Suprapubic skin (tissue), 4 donors: ENCODE measurements at places on chromosomes 1 and 21.

- no peak overlapping the region for H3K4me3 ChIP-seq
- peaks cover 5% of the 10 kb centered on the region for H3K4me1 ChIP-seq
- H3K27ac ChIP-seq, result no peak overlapping the region
- no peak for DNase-seq
These were observed 5.7 kb upstream of the MATN1 start for GRCh38 chr1:30728832-30729638.

GRCh38 chr1:210376836-210377372 lies 48.2 kb downstream of the HHAT start:
- H3K27ac ChIP-seq, result no peak overlapping the region
- H3K36me3 ChIP-seq, result no peaks in the 10 kb centered on the region
- no peak for DNase-seq
- H3K4me3 ChIP-seq, result no peak overlapping the region
- H3K27me3 ChIP-seq, result no peaks in the 10 kb centered on the region

- no peak overlapping the region for H3K4me3 ChIP-seq
- H3K27me3 ChIP-seq, result no peaks in the 10 kb centered on the region
- H3K27ac ChIP-seq, result no peak overlapping the region
These were observed 303.8 kb downstream of the TM2D1 start for GRCh38 chr1:61420909-61421835.

- H3K4me1 ChIP-seq, result peaks cover 4% of the 10 kb centered on the region
- no peak for DNase-seq
- H3K27me3 ChIP-seq, result no peaks in the 10 kb centered on the region
- no peak overlapping the region for H3K4me3 ChIP-seq
- peaks cover 50% of the 10 kb centered on the region for H3K36me3 ChIP-seq
- H3K27ac ChIP-seq, result no peak overlapping the region
These were observed 21.4 kb downstream of the RPS6KA1 start for GRCh38 chr1:26550946-26551345.

DNA sequence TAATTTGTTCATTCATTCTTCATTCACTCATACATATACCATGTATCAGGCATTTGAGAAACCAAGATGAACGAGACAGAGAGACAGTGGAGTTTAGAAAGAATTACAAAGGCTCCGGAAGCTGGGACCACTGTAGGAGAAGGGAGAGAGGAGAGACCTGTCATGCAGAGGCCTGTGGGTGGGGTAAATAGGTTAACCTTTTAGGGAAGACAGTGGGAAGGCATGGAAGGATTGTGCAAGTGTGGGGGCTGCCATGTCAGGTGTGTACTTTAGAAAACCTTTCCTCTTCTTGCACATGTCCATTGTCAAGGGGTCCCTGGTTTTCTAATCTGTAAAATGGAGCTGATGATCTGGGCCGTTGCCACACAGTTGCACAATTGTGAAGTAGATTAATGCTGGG lies 44.2 kb upstream of the POU3F1 start:
- no peak for DNase-seq
- H3K36me3 ChIP-seq, result no peaks in the 10 kb centered on the region
- H3K27me3 ChIP-seq, result peaks cover 20% of the 10 kb centered on the region

DNA sequence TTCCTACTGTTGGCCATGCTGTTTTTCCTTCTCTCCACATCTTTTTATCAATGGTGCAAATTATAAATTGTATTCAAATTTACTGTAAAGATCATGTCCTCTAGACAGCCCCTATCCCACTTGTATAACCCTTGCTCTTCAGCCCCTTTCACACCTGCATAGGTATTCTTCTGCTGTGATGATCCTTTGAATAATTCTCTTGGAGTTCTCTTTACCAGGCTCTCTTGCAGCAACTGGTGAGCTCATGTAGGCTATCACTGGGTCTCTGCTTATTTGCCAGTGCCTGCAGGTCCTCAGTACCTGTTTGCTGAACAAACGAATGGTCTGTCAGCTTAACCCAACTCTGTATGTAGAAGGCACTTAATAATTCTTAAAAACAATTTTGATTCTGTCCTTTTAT lies 8.2 kb downstream of the PTPRC start:
- no peak overlapping the region for H3K27ac ChIP-seq
- no peaks in the 10 kb centered on the region for H3K36me3 ChIP-seq
- no peaks in the 10 kb centered on the region for H3K27me3 ChIP-seq
- no peak overlapping the region for H3K4me3 ChIP-seq
- no peak for DNase-seq

- no peak for DNase-seq
- H3K36me3 ChIP-seq, result no peaks in the 10 kb centered on the region
- H3K27ac ChIP-seq, result no peak overlapping the region
- H3K27me3 ChIP-seq, result no peaks in the 10 kb centered on the region
- H3K4me3 ChIP-seq, result no peak overlapping the region
- H3K4me1 ChIP-seq, result no peaks in the 10 kb centered on the region
These were observed 23.3 kb downstream of the LPAR3 start for GRCh38 chr1:84869720-84870119.

DNA sequence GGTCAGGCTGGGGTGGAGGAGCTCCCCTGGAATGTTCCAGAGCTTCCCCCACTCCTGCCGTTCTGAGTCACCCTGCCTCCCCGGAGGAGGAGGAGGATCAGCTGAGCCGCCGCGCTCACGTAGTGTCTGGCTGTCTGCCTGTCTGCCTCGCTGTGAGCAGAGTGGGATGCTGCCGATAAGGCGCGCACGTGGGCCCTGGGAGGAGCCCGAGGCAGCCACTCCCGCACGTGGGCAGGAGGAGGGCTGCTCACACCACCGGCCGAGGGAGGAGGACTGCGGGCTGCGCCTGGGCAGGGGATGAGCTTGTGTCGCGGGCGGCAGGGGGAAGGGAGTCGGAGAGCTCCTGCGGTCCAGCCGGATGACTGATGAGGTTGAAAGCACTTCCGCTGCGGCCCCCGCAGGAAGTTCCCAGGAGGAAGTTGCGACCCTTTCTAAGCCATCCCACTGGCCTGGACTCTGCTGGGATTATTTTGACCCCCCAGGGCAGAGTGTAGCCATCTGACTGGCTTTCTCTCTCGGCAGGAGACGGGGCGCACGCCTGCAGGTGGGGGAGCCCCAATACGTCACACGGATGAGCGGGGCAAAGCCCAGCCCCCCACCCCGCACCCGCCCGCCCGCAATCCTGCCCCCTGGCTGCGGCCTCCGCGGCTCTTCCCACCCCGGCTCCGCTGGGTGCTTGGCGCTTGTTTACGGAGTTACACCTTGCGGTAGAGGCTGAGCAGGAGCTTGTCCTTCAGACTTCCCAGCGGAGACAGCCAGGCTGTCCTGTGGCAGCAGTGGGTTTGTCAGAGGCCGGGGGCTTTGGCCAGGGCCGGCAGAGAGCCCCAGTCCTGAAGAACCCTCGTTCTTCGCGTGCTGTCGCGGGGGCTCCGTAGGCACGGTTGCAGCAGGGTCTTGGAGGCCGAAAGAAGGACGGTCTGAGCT lies 9.8 kb downstream of the PDXK start:
- H3K36me3 ChIP-seq, result peaks cover 7% of the 10 kb centered on the region
- peak overlapping the region; percentile 88 for H3K27ac ChIP-seq
- H3K27me3 ChIP-seq, result no peaks in the 10 kb centered on the region
- DNase-seq, result peak; percentile 96
- peaks cover 78% of the 10 kb centered on the region for H3K4me1 ChIP-seq

DNA sequence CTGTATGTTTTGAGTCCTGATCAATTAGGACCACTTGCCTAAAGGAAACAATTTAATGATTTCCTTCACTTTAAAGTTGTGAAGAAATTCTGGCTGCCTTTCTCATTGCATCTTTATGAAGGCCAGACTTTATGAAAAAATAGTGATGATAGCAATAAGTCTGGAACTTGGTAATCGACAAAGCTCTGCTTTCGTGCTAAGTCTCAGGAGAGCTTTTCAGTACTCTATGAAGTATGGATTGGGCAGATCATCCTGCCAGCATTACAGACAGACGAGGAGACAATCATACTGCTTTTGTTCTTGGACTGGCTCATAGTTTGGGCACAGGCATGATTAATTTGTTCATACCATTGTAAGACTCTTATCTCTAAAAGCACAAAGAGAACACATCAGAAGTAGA lies 45.5 kb upstream of the KCNJ15 start:
- H3K4me3 ChIP-seq, result no peak overlapping the region
- DNase-seq, result no peak
- H3K27me3 ChIP-seq, result peaks cover 29% of the 10 kb centered on the region

DNA sequence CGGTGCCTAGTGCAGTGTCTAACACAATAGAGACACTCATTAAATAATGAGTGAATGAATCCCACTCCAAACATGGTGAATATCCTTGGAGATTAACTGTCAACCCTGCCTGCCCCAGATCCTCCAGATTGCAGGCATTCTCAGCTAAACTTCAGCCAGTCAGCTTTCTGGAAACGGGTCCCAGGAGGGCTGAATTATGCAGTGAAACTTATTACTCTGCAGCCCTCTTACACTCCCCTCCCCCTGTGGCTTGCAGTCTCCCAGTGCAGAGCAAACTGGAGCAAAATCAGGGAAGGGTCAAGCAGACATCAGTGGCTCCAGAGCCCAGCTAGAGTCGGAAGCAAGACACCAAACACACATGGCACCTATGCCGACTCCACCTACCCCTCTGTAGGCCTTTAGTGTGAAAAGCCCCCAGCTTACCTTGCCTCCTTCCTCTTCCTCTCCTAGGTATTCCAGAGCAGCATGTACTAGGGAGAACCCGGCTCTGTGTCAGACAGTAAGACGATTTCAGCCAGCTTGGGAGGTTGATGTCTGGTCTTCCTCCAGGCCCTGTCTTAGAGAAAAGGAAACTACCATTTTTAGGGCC lies 6.5 kb upstream of the RGS16 start:
- H3K27ac ChIP-seq, result no peak overlapping the region
- no peaks in the 10 kb centered on the region for H3K36me3 ChIP-seq
- peaks cover 18% of the 10 kb centered on the region for H3K4me1 ChIP-seq
- no peak overlapping the region for H3K4me3 ChIP-seq

- no peaks in the 10 kb centered on the region for H3K4me1 ChIP-seq
- H3K36me3 ChIP-seq, result peaks cover 54% of the 10 kb centered on the region
- DNase-seq, result no peak
- no peak overlapping the region for H3K27ac ChIP-seq
- H3K27me3 ChIP-seq, result no peaks in the 10 kb centered on the region
- H3K4me3 ChIP-seq, result no peak overlapping the region
These were observed 19.3 kb downstream of the TMCO4 start for GRCh38 chr1:19780267-19780877.

- no peak overlapping the region for H3K27ac ChIP-seq
- no peak overlapping the region for H3K4me3 ChIP-seq
- DNase-seq, result no peak
- H3K27me3 ChIP-seq, result no peaks in the 10 kb centered on the region
- no peaks in the 10 kb centered on the region for H3K4me1 ChIP-seq
These were observed 84.3 kb downstream of the OLFML3 start for GRCh38 chr1:114063544-114063943.

DNA sequence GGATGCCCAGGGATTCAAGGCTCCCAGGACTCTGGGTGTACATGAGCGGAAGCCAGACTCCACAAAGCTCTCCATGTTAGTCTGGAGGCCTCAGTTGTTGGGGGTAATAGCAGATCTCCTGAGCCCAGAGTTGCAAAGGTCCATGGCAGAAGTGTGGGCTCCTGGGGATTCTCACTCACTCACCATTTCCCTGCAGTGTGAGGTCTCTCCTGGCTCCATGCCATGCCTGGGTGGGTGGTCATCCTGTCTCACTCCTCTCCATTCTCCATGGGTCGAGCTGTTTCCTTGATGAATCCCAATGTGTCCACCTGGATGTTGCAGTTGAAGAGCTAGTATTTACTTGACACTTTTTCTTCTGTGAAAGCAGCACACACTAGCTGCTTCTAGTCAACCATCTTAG lies 156.8 kb upstream of the LRRC7 start:
- H3K27me3 ChIP-seq, result no peaks in the 10 kb centered on the region
- H3K4me3 ChIP-seq, result no peak overlapping the region
- no peak overlapping the region for H3K27ac ChIP-seq
- H3K4me1 ChIP-seq, result no peaks in the 10 kb centered on the region
- DNase-seq, result no peak
- no peaks in the 10 kb centered on the region for H3K36me3 ChIP-seq

DNA sequence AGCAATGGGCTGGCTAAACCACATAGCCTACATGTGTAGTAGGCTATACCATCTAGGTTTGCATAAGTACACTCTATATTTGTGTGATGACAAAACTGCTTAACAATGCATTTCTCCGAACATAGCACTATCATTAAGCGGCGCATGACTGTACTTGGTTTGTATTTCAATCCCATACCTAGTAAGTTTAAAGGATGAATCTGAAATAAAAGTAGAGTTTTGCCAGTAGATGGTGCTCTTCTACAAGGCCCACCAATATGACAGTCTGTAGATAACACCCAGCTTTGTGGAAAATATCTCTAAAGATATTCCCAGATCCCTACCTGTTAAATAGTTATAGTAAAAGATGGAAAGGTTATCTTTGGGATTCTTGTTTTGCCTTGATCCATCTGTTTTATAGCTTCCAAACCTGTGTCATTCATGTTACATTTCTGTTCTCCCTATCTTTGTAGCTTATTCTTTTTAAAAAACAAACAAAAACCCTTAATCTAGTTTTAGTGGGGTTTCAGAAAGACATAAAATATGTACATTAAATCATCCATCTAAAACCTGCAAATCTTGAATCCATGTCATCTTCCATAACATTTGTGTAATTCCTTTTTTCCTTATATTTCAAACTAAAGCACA lies 33.9 kb upstream of the ASPM start:
- peaks cover 7% of the 10 kb centered on the region for H3K4me1 ChIP-seq
- H3K27ac ChIP-seq, result no peak overlapping the region
- no peak overlapping the region for H3K4me3 ChIP-seq
- no peak for DNase-seq
- no peaks in the 10 kb centered on the region for H3K27me3 ChIP-seq

- H3K27me3 ChIP-seq, result no peaks in the 10 kb centered on the region
- H3K36me3 ChIP-seq, result no peaks in the 10 kb centered on the region
- no peak for DNase-seq
- H3K4me3 ChIP-seq, result no peak overlapping the region
These were observed 1.0 kb upstream of the JAK1 start for GRCh38 chr1:64967381-64967780.

GRCh38 chr1:229410370-229410691 lies 23.6 kb downstream of the ACTA1 start:
- no peak for DNase-seq
- no peaks in the 10 kb centered on the region for H3K36me3 ChIP-seq
- H3K27ac ChIP-seq, result no peak overlapping the region
- H3K4me3 ChIP-seq, result no peak overlapping the region
- peaks cover 54% of the 10 kb centered on the region for H3K27me3 ChIP-seq
- peaks cover 46% of the 10 kb centered on the region for H3K4me1 ChIP-seq

DNA sequence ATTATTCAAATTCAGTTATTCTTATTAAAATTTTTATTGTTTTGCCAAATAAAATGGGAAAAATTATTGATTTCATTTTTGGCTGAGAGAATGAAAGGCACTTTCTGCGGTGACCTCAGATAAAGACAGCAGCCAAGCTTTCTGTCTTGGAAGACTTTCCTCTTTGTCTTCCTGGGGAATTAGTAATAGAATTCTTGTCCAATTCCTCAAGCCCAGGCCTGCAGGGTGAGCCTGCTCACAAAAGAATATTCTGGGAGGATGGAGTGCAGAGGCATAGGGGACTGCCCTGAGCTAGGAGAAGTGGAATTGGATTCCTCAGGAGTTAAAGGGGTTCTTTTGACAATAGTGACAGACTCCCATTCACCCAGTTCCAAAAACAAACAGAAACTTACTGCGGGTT lies 614.5 kb upstream of the ADGRL2 start:
- H3K36me3 ChIP-seq, result no peaks in the 10 kb centered on the region
- no peak overlapping the region for H3K4me3 ChIP-seq
- no peak overlapping the region for H3K27ac ChIP-seq
- peaks cover 5% of the 10 kb centered on the region for H3K4me1 ChIP-seq
- H3K27me3 ChIP-seq, result no peaks in the 10 kb centered on the region

GRCh38 chr21:44878053-44878982 lies 4.8 kb upstream of the PTTG1IP start:
- H3K27me3 ChIP-seq, result no peaks in the 10 kb centered on the region
- peaks cover 43% of the 10 kb centered on the region for H3K4me1 ChIP-seq
- no peaks in the 10 kb centered on the region for H3K36me3 ChIP-seq
- DNase-seq, result no peak
- no peak overlapping the region for H3K4me3 ChIP-seq
